ENCODE measurements at places on chromosomes 13 and 19. TPM values are rescaled to one million over a fixed set of nuclear protein-coding genes. Genes with fewer than 3 reads are reported as not detected.

Gene FBXL12
- total RNA-seq = 12.6 TPM

Gene SMIM44
- not detected for total RNA-seq

Gene RPL18A
- 1,051 TPM for total RNA-seq

Gene DOCK6
- 36.4 TPM for total RNA-seq

Gene CSNK1A1L
- not detected for total RNA-seq

Gene PRODH2
- total RNA-seq = not detected

Gene TYROBP
- 257 TPM for total RNA-seq

Gene POSTN
- 129 TPM for total RNA-seq

Gene LIG4
- 10.1 TPM for total RNA-seq

Gene CERS1
- total RNA-seq = not detected

Gene OR7D4
- total RNA-seq = not detected

Gene MBD3L2
- total RNA-seq = not detected

Gene ZNF571
- 5.8 TPM for total RNA-seq

Measured in subcutaneous adipose tissue (tissue), 4 donors.